ENCODE measurements at places on chromosomes 11 and 22. TPM values are rescaled to one million over a fixed set of nuclear protein-coding genes. Genes with fewer than 3 reads are reported as not detected.

PGA5 gene
- total RNA-seq = not detected

NXPE2 gene
- total RNA-seq = 0.06 TPM

PLEKHB1 gene
- 0.40 TPM for total RNA-seq

PRR33 gene
- total RNA-seq = not detected

BEST1 gene
- 1.2 TPM for total RNA-seq

GAB4 gene
- total RNA-seq = not detected

ART1 gene
- not detected for total RNA-seq

GNAZ gene
- 1.8 TPM for total RNA-seq

FAM227A gene
- 1.1 TPM for total RNA-seq

LMNTD2 gene
- total RNA-seq = 0.19 TPM

HBG2 gene
- total RNA-seq = not detected

SCGB1C1 gene
- not detected for total RNA-seq

ABTB2 gene
- total RNA-seq = 3.1 TPM

RBX1 gene
- 63.9 TPM for total RNA-seq

AGBL2 gene
- 1.6 TPM for total RNA-seq

FOXRED2 gene
- 7.2 TPM for total RNA-seq

TIMM8B gene
- 68.2 TPM for total RNA-seq

PGGHG gene
- total RNA-seq = 8.1 TPM

SLC16A8 gene
- 0.37 TPM for total RNA-seq

ENTHD1 gene
- total RNA-seq = not detected

SYNGR1 gene
- total RNA-seq = 9.0 TPM

OR5T2 gene
- not detected for total RNA-seq

DRAP1 gene
- total RNA-seq = 574 TPM

C11orf65 gene
- 0.62 TPM for total RNA-seq

GUCY1A2 gene
- 0.31 TPM for total RNA-seq

RTN4RL2 gene
- total RNA-seq = not detected

OR2D2 gene
- total RNA-seq = 0.13 TPM

RAB39A gene
- not detected for total RNA-seq

SCN3B gene
- total RNA-seq = 0.13 TPM

SYT9 gene
- total RNA-seq = 0.13 TPM

PARVG gene
- total RNA-seq = 0.13 TPM

MCAT gene
- total RNA-seq = 12.6 TPM

DDTL gene
- 0.92 TPM for total RNA-seq

LMF2 gene
- 24.8 TPM for total RNA-seq

NRXN2 gene
- total RNA-seq = 30.3 TPM

VSTM5 gene
- 0.12 TPM for total RNA-seq

MRGPRE gene
- 0.12 TPM for total RNA-seq

OR8G5 gene
- total RNA-seq = not detected

BAIAP2L2 gene
- 2.0 TPM for total RNA-seq

FIBP gene
- 262 TPM for total RNA-seq

APOBEC3A gene
- not detected for total RNA-seq

MAFF gene
- total RNA-seq = 44.0 TPM

FUT4 gene
- total RNA-seq = 4.8 TPM

OR4A16 gene
- total RNA-seq = not detected

FAU gene
- total RNA-seq = 379 TPM

TTC12 gene
- total RNA-seq = 18.8 TPM

CCDC89 gene
- total RNA-seq = 6.0 TPM

CDCA5 gene
- total RNA-seq = 4.2 TPM

LRRC56 gene
- 0.25 TPM for total RNA-seq

OR6T1 gene
- not detected for total RNA-seq

OR52E2 gene
- total RNA-seq = not detected

PKDREJ gene
- 0.06 TPM for total RNA-seq

SCGB2A2 gene
- not detected for total RNA-seq

DRG1 gene
- 90.8 TPM for total RNA-seq

SHISAL1 gene
- total RNA-seq = 5.7 TPM

Data from aortic smooth muscle cell (primary cell).